ENCODE measurements at places on chromosomes 16 and 17. TPM values are rescaled to one million over a fixed set of nuclear protein-coding genes. Genes with fewer than 3 reads are reported as not detected.

RPTOR gene
- total RNA-seq = 23.5 TPM

PAQR4 gene
- total RNA-seq = 4.5 TPM

MPP3 gene
- 12.1 TPM for total RNA-seq

PRPF8 gene
- total RNA-seq = 107 TPM

CLEC18C gene
- not detected for total RNA-seq

RGS11 gene
- 2.4 TPM for total RNA-seq

DNA sequence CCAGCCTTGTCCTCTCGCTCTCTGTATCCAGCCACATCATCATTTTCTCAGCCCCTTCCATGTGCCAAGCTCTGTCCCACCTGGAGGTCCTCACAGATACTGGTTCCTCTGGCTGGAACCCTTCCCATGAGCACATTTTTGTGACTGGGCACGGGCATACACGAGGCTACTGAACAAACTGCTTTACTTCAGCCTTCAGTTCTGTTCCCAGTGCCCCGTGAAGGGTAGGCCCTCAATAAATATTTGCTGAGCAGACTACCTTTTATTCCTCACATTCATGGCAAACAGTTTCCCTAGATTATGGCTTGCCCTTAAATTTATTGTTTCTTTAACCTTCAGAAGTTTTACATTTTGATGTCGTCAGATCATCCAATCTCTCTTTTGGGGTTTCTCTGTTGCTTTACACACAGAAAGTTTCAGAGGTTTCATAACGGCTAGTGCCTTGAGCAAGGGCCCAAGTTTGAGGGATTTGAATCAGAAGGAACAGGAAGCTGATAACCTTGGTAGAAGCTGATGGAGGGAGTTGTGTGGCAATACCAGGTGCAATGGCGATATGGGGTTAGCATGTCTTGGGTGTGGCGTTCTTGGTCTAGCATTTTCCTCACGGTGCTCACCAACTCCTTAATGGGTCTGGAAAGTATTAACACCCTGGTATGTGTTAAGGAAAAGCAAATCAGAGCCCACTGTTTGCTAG lies 27.8 kb downstream of the TMEM92 start:
- DNase-seq = no peak

- no peak for DNase-seq
These were observed 49.0 kb upstream of the HLF start for GRCh38 chr17:55215711-55216110.

DNA sequence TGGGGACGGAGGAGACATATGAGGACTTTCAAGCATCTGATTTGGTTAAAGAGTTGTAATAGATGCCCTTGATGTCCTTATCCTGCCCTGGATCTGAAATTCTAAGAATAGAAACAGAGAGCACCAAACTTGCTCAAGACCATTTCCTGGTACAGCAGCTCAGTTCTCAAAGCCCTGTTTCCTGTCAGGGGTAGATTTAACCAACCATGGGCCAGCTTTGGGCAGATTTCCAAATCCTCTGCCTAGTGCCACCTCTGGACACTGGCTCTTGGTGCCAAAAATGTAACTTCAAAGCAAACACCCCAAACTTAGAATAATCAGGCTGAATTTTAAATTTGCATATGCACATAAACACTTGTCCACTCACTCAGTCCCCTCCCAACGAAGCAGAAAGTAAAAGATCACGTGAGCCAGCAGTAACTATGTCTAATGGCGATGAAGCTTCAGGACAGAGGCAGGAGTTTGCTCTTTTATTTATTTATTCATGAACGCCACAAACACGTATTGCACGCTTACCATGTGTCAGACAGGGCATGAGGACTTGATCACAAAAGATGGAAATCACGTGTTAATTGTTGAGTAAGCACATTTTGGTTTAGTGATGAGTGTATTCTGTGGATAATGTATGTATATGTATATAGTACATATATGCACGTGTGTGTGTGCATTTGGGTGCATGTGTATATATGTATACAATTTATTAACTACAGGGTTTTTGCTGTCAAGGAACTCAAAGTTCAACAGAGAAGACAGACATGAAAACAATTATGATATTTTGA lies 23.1 kb upstream of the SDK2 start:
- no peak for DNase-seq

- no peak for DNase-seq
These were observed 382.2 kb upstream of the ZFHX3 start for GRCh38 chr16:73430138-73430537.

- DNase-seq = no peak
These were observed 25.7 kb downstream of the MAP3K3 start for GRCh38 chr17:63647936-63648335.

DNA sequence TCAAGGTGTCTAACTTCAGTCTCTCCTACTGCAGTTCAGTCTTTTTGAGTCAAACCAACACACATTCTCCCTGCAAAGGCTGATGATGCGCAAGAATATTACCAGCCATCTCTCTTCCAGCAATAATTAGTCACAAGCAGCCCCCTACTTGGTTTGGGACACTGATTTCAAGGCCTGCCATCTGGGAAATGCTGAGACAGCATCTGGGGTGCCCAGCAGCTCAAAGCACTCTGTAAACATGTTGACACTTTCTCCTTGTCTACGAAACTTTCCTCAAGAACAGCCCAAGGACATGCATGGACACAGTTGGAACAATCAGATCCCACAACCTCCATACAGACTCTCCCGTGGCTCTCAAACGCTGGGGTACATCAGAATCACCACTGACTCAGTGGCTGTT lies 149.2 kb upstream of the RPL38 start:
- no peak for DNase-seq

DNA sequence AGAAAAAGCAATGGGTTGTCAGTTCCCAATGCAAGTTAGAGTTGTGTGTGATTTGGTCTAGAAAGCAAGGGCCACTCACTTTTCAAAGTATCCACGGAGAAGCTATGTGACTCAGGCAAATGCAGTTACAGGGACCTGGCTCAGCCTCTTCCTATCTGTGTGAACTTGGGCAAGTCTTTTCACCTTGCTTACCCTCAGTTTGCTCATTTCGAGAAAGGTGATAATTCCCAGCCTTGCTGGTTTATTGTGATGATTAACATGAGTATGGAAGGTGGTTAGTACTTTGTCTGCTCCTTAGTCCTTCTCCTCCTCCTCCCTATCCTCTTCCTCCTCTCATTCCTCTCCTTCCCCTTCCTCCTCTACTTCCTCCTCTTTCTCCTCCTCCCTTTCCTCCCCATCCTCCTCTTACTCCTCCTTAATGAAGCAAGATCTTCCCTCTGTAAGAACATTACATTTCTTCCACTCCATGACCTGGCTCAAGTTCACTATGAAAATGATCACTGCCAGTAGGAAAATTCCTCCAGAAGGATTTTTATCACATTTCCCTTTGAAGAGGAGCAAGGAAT lies 204.0 kb downstream of the GRIN2A start:
- DNase-seq = no peak

GRCh38 chr17:74532115-74532514 lies 840 bp upstream of the CD300LB start:
- no peak for DNase-seq

GRCh38 chr17:66416207-66416940 lies 114.0 kb downstream of the PRKCA start:
- DNase-seq = no peak

DNA sequence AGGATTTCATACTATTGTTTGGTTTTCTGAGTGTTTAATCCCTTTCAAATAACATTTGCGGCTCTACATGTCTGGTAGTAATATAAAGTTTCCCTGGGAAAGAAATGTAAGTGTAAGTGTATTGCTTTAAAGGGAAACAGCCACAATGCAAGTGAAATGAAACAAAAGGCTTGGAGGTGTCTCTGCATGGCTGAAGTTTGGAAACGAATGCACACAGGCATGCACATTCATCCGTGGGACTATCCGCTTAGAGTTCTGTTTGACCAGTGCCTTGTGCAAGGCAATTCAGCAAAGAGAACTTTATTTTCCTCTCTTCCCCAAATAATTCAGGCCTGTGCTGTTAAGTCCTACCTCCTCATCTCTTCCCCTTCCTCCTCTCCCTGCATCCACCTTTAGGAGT lies 56.1 kb upstream of the MRTFB start:
- no peak for DNase-seq

DNA sequence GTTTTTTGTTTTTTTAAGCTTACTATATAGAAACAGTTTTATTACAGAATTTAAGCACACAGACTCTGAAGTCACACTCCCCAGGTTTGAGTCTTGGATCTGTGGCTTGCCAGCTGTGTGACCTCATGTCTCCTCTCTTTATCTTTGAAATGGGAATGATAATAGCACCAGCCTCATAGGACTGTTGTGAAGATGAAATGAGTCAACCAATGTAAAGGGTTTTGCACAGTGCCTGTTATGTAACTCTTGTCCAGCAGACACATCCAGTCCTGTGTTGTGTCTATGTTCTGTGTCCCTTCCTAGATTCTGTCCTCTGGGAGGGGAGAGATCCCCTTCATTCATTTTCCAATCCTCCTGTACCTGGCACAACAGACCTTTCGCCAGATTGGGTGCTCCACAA lies 3.1 kb upstream of the CPD start:
- DNase-seq = no peak

- DNase-seq = no peak
These were observed 3.9 kb upstream of the GNG13 start for GRCh38 chr16:804193-805048.

DNA sequence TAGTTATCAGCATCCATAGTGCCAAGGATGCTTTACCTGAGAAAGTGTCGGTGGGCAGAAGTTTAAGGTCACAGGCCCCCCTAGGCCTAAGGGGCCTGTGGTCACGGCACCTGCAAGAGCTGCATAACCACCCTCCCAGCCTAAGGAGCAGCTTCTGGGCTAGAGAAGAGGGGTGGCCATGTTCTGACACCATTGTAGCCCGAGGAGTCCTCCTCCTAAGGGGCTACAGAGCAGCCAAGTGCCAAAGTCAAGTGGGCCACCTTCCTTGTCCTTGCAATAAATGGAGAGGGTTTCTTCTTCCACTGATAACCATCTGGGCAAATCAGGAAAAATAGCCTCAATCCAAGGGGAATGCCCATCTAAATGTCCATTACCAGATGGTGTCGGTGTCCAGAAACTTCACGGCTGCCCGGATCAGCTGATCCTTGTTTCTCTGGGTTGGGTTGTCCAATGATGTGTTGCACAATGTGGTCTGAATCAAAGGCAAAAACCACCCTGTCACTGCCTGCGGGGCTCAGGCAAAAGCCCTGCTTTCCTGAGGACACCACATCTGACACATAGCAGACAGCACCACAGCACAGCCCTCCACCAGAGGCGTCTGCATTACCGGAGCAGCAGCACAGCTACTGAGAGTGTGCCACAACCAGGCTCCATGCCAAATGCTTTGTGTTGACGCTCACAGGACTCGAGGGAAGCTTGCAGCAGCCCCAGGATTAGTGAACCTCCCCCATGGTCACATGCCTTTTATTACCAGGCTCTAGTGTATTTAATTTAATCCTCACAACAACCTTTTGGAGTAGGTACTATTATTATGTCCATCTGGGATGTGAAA lies 12.8 kb downstream of the ATPAF2 start:
- DNase-seq = no peak

DNA sequence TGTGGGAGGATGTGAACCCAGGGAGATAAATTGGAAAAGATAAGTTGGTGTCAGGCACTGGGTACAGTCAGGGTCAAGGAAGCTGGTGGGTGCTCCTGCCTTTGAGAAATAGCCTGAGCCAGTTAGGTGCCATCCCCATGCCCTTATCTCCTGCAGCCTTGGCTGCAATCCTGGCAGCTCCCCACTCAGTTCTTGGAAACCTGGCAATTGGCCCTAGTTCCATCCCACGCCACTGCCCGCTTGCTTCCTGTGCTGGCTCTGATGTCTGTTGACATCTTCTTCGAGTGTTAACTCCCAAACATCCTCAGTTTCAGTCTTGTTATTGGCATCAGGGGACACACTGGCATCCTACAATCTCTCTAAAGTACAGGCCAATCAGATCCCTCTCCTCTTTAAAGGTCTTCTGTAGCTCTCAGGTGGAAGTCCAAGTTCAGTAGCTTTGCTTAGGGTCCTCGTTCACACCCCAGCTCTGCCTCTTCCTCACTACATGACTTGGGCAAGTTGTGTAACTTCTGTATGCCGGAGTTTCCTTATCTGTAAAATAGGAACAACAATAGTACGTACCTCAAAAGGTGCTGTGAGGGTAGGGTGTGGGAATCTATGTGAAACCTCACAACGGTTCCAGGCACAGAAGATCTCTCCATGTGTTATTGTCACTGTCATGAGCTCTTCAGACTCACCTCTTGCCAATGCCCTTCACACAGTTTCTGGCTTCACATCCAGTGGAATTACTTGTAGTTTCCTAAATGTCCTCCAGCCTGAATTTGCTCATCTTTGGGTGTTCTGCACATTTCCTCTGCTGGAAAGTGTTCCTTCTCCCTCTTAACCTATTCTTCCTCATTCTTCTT lies 13.5 kb upstream of the PRKAR1A start:
- no peak for DNase-seq

DNA sequence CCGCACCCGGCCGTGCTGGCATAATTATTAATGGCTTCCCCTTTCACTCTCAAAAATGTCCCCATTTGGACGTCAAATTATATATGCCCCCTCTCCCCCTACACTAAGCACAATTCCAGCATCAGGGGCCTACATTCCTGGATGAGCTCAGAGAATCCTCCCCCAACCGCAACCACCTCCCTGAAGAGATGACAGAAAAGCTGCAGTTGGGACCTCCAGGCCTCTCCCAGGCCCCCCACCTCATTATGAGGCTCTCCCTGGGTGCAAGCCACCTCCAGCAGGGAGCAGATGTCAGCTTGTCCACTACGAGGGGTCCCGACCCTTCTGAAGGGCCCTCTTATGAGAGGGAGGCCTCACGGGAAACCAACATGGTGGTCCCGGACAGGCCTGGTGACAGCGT lies 18.5 kb upstream of the NCBP3 start:
- no peak for DNase-seq

DNA sequence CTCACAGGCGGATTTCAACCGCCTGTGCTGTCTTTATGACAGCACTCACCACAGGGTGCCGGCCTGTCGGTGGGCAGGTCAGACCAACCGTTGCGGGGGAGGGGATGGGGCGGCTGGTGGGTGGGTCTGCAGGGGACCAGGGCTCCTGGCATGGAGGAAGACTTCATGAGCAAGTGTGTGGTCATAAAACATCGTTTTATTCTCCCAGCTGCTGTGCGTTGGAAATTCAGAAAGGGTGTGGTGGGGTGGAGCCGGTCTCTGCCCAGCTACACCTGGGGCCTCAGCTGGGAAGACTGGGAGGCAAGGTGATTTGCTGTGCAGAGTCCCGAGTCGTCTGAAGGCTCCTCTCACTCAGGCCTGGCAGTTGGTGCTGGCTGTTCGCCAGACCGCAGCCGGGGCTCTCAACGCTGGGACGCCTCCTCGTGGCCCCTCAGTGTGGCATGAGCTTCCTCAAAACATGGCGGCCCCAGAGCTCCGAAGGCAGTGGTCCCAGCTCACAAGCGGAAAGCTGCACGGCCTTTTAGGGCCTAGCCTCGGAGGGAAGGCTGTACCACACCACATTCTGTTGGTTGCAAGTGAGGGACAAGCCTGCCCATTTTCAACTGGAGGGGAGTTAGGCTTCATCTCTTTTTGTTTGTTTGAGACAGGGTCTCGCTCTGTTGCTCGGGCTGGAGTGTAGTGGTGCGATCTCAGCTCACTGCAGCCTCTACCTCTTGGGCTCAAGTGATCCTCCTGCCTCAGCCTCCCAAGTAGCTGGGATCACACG lies 45.8 kb upstream of the GSE1 start:
- no peak for DNase-seq

All from urinary bladder (tissue), 4 donors.